Cardiac muscle cell (in vitro differentiated cells and primary cell): ENCODE measurements at places on chromosomes 12 and 14. TPM values are rescaled to one million over a fixed set of nuclear protein-coding genes. Genes with fewer than 3 reads are reported as not detected.

- H3K36me3 ChIP-seq: no peaks in the 10 kb centered on the region
- DNase-seq: no peak
- no peaks in the 10 kb centered on the region for H3K4me1 ChIP-seq
- no peaks in the 10 kb centered on the region for H3K27me3 ChIP-seq
These were observed 5.6 kb upstream of the GUCY2C start for GRCh38 chr12:14701809-14702568.

GRCh38 chr14:99289394-99290189 is 17.6 kb upstream of the BCL11B start:
- no peak overlapping the region for H3K27ac ChIP-seq
- no peak for DNase-seq
- no peak overlapping the region for H3K4me3 ChIP-seq
- H3K36me3 ChIP-seq: no peaks in the 10 kb centered on the region

- no peak overlapping the region for H3K4me3 ChIP-seq
- H3K27me3 ChIP-seq: no peaks in the 10 kb centered on the region
- H3K4me1 ChIP-seq: peaks cover 28% of the 10 kb centered on the region
- no peak for DNase-seq
- H3K27ac ChIP-seq: peak overlapping the region; percentile 99
- H3K36me3 ChIP-seq: no peaks in the 10 kb centered on the region
These were observed 2.2 kb downstream of the BTBD7 start for GRCh38 chr14:93330609-93331000.

The TSPAN19 gene
- 0.06 and 0.74 TPM in 2 replicates for total RNA-seq

The GLS2 gene
- 1.3 and 1.4 TPM in 2 replicates for total RNA-seq

The REP15 gene
- total RNA-seq: 0.35 and 0.57 TPM in 2 replicates
